ENCODE measurements at places on chromosomes 16 and 17.
A peak's percentile ranks its signal among the peaks of the same experiment; 100 is the strongest.

GRCh38 chr17:7969433-7969832 lies 33.0 kb upstream of the GUCY2D start:
- DNase-seq, result no peak

DNA sequence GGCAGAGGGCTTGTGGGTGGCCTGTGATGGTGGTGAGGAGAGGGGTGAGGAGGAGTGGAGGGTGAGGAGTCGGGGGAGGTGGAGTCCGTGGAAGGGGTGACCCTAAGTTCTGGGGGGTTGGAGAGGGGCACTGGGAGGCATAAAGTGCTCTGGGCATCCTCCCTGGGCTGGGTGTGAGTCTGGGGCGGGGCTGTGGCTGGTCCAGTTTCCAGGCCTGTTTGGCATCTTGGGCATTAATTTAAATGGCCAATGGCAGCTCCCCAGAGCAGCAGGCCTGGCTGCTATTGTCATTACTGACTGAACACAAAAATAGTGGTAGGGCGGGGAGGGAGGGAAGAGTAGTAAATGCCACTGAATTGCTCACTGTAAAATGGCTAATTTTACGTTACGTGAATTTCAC lies 7.7 kb upstream of the ARHGAP23 start:
- DNase-seq, result no peak

GRCh38 chr16:69814561-69814960 lies 52.4 kb downstream of the WWP2 start:
- DNase-seq, result no peak

GRCh38 chr17:7034955-7035590 lies 742 bp upstream of the SLC16A13 start:
- no peak for DNase-seq

DNA sequence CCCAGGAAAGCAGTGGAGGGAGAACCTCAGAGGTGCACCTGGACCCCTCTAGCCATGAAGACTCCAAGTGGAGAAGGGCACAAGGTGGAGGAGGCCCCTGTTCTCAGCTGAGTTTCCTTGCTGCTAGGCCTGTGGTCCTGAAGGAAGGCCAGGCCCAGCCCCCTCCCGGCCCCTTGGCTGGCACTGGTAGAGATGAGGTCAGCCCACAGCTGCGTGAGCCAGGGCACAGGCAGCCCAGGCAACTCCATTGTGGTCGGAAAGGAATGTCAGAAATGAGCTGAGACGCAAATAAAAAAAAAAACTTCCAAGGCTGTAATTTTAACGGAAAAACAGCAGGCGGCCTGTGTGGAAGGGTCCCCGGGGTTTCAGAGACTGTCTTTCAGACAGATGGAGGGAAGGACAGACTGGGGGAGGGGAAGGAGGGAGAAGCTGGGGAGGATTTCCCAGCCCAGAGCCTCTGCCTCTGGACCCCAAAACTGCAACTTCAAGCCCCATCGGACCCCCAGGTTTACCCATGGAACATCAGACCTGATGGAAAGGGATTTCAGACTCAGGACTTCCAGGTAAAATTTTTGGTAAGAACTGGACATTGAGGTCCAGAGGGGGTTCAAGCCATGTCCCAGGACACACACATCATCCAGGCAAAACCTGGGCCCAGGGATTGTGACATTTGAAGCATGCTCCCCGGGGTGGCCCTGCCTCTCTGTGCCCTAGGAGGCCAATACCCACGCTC lies 25.6 kb upstream of the MRPS23 start:
- no peak for DNase-seq

DNA sequence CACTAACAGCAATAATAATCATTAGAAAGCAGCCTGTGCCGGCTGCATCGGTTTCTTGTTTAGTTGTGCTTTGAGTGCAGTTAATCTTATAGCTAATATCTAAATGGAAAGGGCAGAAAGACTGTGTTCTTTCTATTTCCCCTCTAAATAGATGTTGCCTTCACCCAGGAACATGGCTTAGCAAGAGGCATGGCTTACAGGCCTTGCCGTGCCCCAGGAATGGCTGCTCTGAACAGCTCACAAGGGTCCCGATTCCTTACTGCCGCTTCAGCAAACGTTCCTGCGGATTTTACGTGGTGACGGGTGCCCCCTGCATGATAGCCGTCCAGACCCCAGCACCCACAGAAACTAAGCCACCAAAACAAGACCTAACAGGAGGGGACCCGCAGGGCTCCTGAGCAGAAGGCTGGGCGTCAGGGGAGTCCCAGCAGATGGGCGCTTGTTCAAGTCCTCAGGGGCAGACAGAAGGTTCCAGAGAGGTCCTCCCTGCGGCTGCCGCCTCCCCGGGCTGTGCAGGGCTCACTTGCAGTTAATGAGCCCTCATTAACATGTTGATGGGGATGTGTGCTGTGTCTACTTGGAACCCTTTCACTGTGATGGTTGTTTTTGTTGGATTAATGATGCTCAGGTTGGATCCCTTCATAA lies 52.5 kb upstream of the ENPP7 start:
- DNase-seq, result no peak

DNA sequence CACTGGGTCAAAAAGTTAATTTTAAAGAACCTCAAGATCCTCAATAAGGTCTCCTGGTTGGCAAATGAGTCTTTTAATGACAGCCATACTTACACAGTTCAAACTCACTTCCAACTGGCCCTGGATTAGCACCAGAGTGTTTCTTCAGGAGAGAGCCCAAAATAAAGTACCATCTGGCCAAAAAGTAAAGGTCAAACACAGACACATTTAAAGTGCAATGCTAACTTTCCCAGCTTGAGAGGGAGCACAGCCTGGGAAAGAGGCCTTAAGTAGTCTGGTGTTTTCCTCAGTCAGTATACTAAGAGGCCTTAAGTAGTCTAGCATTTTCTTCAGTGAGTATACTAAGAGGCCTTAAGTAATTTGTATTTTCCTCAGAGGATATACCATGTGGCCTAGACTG lies 46.6 kb upstream of the ERN1 start:
- DNase-seq, result no peak

DNA sequence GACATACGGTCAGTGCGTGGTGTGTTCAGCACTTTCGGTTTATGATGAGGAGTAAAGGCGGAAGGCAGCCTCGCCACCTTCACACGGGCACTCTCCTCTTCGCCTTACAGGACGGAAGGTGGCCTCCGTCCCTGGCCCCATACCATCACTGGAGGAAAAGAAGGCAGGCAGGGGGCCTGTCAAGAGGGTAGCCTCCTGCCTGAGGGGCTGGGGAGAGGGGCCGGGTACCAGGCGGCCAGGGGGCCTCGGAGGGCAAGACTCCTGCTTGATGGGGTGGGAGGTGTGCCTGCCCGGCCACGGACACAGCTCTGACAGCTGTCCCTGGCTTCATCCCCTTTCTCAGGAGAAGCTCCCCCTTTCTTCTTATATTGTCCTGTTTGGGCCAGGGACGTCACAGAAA lies 15.6 kb upstream of the SLC38A8 start:
- no peak for DNase-seq

- DNase-seq, result peak; percentile 65
Observed at GRCh38 chr16:46743232-46743719, 4.9 kb downstream of the MYLK3 start.

DNA sequence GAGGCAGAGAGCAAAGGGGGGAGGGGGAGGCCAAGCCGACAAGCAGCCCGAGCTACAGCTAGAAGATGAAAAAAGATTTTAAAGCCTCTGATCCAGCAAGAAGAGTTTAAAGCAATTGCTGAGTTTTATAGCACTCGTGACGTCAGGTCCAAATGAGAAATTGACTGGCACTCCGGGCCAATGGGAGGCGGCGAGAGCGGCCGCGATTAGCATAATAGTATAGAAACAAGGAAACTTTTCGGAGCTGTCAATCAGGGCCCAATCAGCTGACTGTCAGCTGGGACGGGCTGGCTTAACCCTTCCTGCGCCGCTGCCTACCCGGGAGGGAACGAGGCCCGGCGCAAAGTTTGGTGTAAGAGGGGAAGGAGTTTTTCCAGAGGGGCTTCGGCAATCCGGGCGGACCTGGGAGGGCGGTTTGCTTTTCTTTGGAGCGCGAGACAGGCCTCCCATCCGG lies at the start of gene MAF:
MAF (minus strand) TSS at position 100 of the 454 bp plus-strand sequence. CDS start 835 bp downstream, outside the sequence.
- DNase-seq, result peak; percentile 85

GRCh38 chr16:19410435-19411171 lies 7.1 kb upstream of the TMC5 start:
- peak; percentile 63 for DNase-seq

- DNase-seq, result peak; percentile 15
Observed at GRCh38 chr16:4767872-4768548, 1.0 kb upstream of the ZNF500 start.

- no peak for DNase-seq
Observed at GRCh38 chr16:75931043-75931442, 204.8 kb upstream of the CPHXL start.

DNA sequence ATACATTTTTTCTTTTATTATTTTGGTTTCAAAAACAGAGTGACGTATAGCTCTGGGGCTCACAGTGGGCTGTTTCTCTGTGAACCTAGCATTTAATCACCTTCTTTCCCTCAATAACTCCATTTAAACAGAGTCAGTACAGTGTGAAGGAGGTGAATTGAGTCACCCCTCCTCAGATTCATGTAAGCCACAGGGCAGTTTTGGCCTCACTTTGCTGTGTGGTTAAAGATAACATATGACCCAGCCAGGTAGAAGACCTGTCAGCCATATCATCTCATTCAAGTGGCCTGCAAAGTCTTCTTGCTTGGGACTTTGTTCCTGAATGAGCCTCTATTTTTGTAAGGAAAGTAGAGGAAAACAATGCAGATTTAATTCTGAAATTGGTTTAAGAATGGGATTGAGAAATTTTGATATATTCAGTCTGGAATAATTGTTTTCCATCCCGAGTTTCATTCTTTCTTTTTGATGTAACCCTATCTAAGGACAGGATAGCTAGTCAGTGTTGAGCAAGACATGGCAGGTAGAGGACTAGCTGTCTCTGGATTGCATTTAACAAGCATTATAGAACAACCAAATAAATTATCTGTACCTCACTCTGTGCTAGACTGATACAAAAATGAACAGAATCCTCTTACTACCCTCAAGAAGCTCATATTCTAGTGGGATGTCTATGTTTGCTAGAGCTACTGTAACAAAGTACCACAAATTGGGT lies 13.1 kb downstream of the MAP2K6 start:
- DNase-seq, result no peak

DNA sequence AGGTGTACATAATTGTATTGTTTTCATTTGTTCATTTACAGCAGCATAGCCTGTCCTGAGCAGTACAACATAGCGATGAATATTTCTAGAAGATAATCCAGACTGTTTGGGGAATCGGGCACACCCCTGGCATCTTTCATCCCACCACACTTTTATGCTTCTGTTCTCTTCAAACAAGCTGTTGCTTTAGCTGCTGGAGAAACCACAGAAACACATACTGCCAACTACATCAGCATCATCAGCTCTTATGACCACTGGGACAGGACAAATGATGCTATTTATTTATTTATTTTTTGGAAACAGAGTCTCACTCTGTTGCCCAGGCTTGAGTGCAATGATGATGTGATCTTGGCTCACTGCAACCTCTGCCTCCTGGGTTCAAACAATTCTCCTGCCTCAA lies 22.6 kb upstream of the HAPSTR1 start:
- no peak for DNase-seq

GRCh38 chr16:57889522-57889921 lies 81.4 kb downstream of the CNGB1 start:
- no peak for DNase-seq

DNA sequence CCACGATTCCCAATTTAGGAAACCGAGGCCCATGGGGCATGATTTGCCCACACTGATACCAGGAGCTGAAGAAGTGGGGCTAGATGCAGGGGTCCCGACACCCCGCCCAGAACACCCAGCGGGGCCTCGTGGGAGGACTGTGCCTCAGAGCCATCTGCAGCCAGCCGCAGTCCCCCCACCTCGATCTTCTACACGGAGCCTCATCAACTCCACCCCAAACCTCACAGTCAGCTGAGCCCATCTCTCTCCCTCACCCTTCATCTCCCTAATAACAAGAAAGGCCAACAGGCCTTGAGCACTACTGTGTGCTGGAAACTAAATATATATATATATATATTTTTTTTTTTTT lies 4.2 kb downstream of the ITGAE start:
- DNase-seq, result peak; percentile 48

GRCh38 chr16:67872131-67872630 lies 671 bp upstream of the EDC4 start:
- DNase-seq, result no peak

DNA sequence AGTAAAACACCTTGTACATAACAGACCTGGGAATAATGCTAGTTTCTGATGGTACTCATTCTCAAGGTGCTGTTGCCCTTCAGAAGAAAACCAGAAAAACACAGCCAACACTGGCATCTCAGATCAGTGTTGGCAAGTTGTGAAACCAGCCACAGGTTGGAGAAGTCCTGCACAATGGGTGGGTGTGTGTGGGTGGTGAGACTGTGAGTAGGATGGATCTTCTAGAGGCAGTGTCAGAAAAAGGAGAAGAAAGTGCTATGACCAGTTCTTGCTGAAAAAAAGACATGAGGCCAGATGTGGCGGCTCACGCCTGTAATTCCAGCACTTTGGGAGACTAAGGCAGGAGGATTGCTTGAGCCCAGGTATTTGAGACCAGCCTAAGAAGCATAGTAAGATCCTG lies 35.2 kb upstream of the SMIM36 start:
- no peak for DNase-seq

- peak; percentile 60 for DNase-seq
Observed at GRCh38 chr17:62653002-62653825, 25.7 kb downstream of the MRC2 start.

DNA sequence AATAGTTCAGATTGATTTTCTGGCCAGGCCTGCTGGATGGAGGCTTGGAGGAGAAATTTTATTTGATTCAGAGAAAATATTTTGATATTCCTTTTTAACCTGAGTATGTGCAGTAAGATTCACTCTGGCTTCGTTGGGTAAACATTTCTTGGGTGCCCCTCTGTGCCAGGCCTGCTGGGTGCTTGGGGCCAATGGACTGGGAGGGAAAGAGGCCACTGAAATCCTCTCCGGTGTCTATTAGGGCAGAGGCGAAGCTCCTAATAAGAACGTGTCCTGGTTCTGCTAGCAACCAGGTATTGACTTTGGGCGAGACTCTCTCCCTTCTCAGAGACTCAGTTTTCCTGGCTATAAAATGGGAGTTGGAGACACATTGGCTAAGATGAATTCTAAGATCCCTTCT lies 122.5 kb downstream of the CYLD start:
- DNase-seq, result no peak

DNA sequence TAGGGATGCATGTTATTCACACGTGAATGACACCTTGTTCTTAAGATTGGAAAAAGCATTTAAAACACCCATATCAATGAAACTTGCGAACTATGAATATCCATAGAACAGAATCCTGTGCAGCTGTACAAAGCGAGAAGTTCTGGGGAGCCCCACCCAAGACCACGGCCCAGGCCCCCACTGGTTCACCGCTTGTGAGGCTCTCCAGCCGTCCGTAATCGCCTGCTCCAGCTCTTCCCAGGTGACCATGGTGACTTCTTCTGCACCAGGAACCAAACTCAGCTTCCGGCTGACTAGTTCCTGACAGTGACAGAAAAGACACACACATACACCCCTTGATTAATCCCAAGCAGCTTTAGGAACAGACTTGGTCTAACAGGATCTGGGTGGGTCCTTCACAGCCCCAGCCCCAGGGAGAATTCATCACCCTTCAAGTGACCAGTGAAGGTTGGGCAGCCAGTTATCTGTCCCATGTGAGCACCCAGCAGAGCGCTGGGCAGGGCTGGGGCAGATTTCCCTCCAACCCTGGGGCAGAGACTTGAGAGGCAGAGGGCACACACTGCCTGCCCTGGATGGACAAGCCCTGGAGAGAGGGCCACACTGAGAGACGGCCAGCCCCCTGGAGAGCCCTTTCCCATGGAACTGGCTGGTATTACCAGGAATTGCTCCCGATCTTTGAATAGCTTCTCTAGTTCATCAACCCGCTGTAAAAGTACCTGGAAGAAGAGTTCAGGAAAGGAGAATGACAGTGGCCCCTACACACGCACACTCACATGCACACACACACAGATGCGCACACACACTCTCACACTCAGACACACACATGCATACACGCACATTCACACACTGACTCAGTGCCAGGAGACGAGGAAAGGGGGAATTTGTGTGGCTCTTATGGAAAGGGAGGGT lies 3.6 kb downstream of the QRICH2 start:
- DNase-seq, result no peak
